ENCODE measurements at places on chromosomes 2 and 18. TPM values are rescaled to one million over a fixed set of nuclear protein-coding genes. Genes with fewer than 3 reads are reported as not detected.
A peak's percentile ranks its signal among the peaks of the same experiment; 100 is the strongest.

Gene FABP1
- total RNA-seq: not detected

Gene FAM237A
- not detected for total RNA-seq

Gene SIGLEC15
- 4.2 TPM for total RNA-seq

Gene AFF3
- 12.8 TPM for total RNA-seq

Gene MPP4
- total RNA-seq: 0.27 TPM

Gene FASTKD1
- total RNA-seq: 27.8 TPM

Gene PARD3B
- total RNA-seq: 8.5 TPM

Gene TUBA3D
- total RNA-seq: not detected

Gene ITPRIPL1
- total RNA-seq: 1.3 TPM

Gene PLCL1
- 4.9 TPM for total RNA-seq

Gene CYB5A
- 150 TPM for total RNA-seq

Gene ABCG8
- not detected for total RNA-seq

Gene RPRM
- not detected for total RNA-seq

Gene CD8B2
- total RNA-seq: not detected

Gene FBXO11
- total RNA-seq: 43.5 TPM

Gene MTHFD2
- total RNA-seq: 21.2 TPM

Gene IL37
- not detected for total RNA-seq

DNA sequence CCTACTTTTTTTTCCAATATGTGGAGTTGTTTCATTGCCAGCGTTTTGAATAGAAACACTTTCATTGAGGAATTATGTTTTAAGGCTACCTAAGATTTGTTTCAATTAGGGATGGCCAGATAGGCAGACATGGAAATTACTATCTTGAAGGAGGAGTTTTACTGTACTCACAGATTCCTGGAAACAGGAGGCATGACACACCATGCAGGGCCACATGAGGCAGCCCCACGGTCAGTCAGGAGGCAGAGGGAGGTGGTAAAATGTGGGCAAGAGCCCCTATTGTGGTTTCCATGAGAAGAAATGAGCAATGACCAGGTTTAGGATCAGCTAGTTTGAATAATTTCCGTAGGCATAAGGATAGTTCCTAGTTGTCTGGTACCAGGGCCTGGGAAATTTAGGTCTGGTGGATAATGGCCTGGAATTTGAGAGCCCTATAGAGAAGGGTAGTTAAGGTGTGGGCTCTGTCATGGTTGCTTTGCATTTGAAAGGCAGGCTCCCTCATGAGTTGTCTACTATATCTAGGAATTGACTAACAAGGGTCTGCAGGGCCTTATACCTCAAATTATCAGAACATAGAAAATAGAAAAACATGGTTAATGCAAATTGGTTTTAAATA, 360.0 kb upstream of the KCNJ3 start:
- no peak for DNase-seq

GRCh38 chr18:43012951-43013350, 102.5 kb downstream of the RIT2 start:
- peak; percentile 13 for DNase-seq

DNA sequence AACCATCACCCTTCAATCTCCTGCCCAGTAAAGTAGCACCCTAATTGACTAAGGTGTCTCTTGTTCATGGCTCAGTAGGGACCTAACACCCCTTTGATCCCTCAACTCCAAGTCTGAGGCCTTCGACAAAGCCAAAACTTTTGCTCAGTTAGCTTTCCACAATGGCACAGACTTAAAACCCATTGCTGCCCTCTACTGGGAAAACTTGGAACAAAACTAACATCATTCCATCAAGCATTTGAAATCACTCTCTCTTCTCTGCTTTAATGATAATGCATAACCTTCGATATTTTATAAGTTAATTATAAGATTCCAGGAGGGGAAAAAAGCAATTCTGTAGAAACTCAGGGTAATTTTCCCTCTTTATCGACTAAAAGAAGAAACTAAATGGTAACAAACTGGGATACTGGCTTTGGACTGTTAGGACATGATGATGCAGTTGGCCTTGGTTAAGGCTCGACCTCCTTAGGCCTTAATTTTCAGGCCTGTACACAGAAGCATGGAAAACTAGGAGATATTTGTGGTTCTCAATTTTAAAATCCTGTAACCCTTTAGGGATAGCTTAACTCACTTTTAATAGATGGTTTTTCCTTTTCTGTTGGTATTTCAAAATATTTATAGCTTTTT, 127.8 kb downstream of the STK39 start:
- DNase-seq: peak; percentile 78

GRCh38 chr2:18548621-18549020, 11.8 kb downstream of the RDH14 start:
- DNase-seq: no peak

GRCh38 chr2:69164061-69164778, 151.2 kb downstream of the ANTXR1 start:
- peak; percentile 44 for DNase-seq

GRCh38 chr2:147882631-147883030, 37.8 kb downstream of the ACVR2A start:
- DNase-seq: no peak

- DNase-seq: no peak
Observed at GRCh38 chr2:84427235-84428138, 31.6 kb downstream of the SUCLG1 start.

DNA sequence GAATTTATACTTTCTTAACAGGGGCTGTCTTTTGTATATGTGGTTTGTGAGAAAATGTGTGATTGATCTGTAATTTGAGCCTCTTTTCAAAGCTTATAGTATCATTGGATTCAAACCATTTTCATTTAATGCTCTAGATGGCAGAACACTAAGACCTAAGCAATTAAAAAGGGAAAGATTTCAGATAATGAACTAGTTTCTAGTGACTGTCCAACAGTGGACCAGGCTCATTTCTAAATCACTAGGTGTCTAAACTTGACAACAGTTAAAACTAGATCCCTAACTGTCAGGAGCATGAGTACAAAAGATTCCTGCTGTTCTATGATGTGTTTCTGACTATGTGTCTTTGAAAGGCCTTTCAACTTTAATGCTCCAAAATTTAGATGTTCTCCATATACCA, 54.6 kb downstream of the ANKRD44 start:
- DNase-seq: no peak

DNA sequence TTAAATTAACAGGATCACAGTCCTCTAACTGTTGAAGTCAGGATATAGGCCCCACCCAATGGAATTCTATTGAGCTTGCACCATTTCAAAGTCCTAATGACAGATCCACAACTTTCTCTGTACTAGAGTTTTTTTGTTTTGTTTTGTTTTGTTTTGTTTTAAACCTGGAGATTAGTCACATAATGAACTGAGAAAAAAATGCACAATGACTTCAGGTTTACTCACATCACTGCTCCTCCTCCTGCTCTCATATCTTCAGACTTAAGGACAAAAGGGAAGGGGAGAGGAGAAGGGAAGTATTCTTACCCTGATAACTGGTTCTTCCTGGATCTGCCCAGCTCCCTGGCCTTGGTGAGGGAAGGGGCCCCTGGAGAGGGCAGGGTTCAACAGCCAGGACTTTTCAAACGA, 208.2 kb upstream of the EPHA4 start:
- no peak for DNase-seq

DNA sequence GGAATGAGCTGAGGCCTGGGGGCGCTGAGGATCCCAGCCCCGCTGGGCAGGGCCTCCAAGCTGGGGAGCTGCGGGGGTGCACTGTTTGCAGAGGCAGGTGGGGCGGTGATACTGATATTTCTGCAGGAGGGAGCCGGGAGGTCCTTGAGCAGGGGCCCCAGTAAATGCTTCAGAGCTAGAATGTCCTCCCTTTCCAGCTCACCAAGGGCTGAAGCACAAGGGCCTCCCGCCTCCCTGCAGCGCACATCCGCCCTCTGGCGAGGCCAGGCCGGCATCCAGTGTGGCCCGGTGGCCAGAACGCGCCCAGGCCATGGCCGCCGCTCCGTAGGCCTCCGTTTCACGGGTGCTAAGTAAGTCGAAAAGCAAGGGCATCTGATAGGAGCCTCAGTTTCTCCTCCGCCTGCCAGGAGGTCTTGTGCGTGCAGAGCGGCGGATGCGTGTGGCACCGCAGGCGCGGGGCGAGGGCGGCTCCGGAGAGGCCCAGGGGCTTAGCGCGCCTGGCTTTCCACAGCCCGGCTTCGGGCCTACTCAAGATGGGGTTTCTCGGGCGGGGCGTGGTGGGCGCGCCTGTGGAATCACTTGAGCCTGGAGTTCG, 29.5 kb upstream of the CHMP1B start:
- DNase-seq: no peak

GRCh38 chr2:141455211-141455826, 675.5 kb downstream of the LRP1B start:
- DNase-seq: no peak

- DNase-seq: no peak
Observed at GRCh38 chr2:147037048-147037447, 807.8 kb upstream of the ACVR2A start.

DNA sequence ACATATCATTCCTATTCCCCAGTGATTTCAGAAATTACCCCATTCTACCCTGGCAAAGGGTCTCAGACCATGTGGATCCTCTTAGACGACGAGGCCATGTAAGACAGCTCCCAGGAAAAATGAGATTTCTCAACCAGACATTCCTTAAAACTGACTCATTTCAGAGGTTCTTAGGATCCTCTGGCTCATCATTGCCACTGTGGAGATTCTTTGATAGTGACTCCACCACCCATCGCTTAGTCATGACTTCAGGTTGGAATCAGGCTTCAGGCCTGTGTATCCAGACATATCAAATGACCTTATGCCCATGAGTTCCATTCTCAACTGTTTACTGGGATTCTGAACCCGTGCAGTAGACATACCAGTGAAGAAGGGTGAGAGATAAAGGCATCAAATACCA, 245.6 kb upstream of the TCF4 start:
- peak; percentile 95 for DNase-seq

DNA sequence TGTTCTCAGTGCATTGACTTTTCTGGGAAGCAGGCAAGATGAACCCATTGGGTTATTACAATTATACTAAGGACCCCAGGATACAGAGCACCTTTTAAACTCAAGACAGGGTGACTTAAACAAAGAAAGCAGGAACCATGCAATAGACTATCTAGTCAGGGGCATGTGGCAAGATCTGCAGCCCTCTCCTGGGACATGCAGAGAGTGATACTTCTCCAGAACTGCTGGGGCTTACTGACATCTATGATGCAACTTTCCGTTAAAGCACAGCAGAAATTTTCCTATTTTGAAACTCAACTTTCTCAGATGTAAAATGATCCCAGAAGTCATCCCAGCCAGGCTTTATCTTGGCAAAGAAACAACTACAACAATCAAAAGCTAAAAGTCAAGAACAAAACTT, 162.2 kb upstream of the HNMT start:
- DNase-seq: no peak

- no peak for DNase-seq
Observed at GRCh38 chr2:86158286-86158685, 37.0 kb downstream of the IMMT start.

DNA sequence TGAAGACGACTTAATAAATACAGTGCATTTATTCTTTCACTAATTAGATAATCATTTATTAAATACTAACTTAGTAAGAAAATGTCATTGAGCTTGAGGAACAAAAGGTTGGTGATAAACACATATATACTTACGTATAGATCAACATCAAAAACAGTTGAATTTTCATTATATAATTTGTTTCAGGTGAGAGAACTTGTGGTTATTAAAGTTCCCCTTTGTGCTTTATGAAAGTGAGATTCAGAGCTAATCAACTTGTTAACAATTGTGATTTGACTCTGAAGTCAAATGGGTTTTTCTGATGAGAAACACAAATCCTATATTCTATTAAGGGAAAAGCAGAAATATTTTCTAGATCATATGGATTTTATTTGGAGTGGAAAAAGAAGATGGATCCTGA, 524.0 kb downstream of the SOX11 start:
- no peak for DNase-seq

DNA sequence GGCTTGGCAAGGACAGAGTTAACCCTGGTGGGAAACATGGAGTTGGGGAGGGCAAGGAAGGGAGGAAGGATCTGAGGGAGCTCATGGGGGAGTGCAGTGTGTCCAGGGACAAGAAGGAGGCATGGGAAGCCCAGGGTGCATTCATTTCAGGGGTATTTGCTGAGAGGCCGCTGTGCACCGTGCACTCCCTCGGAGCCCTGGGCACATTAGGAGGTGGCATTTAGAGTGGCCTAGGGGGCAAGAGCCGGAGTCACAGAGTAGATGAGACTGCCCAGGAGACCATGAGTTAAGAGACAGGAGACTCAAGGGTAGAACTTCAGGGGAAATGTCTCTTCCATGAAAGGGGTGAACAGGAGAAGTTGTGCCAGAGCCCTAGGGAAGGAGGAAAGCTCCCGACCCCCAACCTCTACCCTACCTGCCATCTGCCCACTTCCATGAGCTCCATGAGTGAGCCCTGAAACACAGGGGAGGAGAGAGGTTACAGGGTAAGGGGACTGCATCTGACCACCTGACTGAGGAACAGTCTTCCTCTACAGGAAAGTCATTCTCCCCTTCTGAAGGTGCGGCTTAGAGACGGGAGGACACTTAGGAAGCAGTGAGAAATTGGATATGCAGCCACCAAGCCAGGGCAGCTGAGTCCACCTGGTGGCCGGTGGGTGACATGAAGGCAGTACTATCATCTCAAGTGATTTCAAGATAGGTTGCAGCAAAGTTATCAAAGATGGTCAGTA, 58.5 kb upstream of the COPS8 start:
- peak; percentile 81 for DNase-seq

GRCh38 chr2:201642086-201642578, 1.2 kb downstream of the TMEM237 start:
- no peak for DNase-seq

DNA sequence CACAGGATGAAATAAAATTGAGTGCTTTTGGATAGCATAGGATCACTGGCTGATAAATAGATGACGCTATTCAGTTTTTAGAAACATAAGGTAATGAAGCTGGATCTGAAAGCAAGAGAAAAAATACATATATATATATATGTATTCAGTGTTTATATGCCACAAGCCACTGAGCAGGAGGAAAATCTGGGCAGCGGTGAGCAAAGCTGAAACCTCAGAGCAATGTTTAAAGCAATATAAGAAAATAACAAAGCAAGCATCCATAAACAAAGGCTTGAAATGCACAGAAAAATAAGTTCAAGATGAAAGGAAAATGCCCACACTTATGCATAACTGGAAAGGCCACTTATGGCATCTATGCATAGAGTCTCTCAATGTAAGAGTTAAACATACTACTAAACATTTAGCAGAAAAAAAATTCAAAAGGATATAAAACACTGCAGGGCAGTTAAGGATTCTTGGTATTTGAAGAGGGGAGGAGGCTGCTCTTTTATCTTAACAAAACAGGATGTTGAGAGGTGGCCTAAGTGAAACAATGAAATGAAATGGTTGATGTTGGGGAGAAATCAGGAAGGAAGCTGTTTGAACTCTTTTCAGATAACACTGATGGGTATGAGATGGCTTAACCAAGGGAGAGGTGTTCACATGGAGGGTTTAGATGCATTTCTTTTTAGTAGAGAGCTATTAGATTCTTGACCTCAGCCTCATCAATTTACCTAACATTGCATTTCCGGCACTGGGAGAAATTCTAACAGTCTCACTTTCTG, 129.1 kb downstream of the ARHGAP15 start:
- no peak for DNase-seq

GRCh38 chr2:15259356-15259756, 301.8 kb downstream of the NBAS start:
- DNase-seq: no peak

DNA sequence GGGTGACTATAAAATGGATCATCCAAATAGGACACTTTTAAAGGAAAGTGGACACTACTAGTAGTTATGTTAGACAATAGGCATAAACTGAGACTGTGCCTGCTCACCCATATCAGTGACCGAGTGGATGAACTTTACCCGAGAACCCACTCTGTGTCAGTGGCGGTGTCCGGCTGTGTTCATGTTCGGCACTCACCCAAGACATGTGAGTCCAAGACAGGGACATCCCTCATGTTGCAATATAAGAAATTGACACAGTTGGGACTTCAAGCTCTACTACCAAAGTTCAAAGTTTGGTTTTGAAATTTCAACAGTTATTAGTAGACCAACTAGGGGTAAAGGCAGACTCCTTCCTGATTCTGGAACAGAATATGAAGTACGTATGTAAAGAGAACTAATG, 326.3 kb upstream of the TNP1 start:
- no peak for DNase-seq
